Effector CD8-positive, alpha-beta T cell (primary cell): ENCODE measurements at places on chromosomes 12 and 14.

- DNase-seq, result no peak
Measured at GRCh38 chr12:56591961-56592360, 38.2 kb downstream of the BAZ2A start.

GRCh38 chr12:102800565-102800964 lies 116.5 kb downstream of the PAH start:
- DNase-seq, result no peak

DNA sequence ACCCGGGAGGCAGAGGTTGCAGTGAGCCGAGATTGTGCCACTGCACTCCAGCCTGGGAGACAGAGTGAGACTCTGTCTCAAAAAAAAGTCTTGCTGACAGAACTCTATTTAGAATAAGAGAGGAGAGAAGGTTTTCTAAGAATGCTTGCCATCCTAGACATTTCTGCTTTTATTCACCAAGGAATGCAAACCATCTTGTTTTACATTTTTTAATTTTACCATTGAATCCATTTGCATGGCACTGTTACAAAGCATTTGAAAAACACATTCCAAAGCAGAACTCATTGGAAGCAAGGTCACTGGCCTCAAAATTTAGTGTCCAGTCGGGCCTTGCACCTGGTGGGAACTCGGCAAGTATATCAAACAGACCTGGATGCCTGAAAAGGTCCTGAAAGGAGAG lies 44.2 kb upstream of the RASSF3 start:
- no peak for DNase-seq

DNA sequence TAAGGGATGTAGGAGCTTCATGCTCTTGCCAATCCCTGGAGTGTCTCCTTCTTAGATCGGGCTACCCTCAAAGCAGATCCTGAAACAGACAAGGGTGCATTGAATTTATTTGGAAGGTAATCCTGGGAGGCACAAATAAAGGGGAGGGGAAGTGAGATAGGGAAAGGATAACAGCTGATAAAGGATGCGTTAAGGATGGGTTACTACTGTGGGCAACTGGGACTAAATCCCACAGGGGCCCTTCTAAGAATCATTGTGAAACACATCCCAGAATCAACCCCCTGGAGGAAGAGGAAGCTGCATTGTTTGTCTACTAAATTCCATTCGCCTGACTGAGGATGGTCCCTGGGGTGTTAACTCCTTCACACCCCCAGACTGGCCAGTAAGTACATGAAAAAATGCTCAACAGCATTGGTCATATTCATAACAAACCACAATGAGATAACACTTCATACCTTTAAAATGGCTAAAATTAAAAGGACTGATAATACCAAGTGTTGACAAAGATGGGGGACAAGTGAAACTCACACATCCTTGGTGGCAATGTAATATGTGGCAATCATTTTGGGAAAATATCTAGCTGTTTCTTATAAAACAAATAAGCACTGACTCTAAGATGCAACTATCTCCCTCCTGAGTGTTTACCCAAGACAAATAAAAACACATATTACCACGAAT lies 37.0 kb upstream of the CMKLR1 start:
- DNase-seq, result no peak

DNA sequence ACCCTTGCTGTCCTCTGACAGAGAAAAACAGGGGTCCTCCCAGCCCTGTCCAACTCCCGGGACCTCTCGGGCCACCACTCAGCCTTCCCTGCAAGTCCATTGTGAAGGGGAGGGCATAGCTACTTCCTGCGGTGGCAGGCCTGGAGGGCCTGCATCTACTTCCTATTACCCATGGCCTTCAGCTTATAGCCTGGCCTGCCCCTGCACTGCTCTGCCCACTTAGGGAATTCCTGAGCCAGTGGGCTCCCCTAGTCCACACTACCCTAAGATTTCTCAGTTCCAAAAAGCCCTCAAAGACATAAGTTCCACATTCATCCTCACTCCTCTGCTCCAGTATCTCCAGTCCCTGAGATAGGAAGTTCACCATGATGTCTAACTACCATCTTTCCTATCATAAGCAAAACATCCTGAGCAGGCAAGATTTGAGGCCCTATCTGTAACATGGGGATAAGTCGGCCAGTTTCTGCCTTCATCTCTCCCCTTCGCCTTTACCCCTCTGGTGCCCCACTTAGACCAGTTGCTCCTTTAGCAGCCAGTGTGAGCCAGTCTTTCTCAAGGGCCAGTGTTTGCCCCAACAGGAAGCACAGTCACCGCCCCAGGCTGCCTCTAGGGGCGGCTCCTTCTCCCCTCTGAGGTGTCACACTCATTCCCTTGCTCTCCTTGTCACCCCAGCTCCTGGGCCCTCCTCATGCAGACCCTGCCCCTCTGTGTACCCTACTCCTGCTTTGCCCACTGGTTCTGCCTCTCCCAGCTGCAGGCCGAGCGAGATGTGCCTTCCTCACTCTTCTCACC lies 10.9 kb downstream of the HDAC7 start:
- DNase-seq, result peak; percentile 25

GRCh38 chr12:50825372-50825838 lies 17.3 kb upstream of the TMPRSS12 start:
- no peak for DNase-seq

GRCh38 chr12:12586879-12587675 lies 24.4 kb upstream of the DUSP16 start:
- DNase-seq, result no peak
